ENCODE measurements at places on chromosomes 7 and 10.
A peak's percentile ranks its signal among the peaks of the same experiment; 100 is the strongest.

DNA sequence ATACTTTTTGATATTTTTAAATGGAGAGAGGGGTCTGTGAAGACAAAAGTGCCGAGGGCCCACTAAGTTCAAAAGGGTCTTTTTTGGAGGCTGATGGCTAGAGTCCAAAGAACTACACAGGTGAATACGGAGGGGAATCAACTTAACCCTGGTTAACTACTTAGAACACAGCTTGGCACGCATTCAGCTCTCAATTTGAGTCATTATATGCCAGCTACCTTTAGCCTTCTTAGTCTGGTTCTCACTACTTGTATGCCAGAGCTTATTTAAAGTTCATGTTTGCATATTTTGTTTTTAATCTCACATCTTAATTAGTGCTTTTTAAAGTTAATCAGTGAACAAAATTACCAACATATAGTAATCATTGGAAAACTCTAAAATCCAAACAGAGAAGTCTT lies 80.8 kb downstream of the VWDE start:
- DNase-seq: no peak

DNA sequence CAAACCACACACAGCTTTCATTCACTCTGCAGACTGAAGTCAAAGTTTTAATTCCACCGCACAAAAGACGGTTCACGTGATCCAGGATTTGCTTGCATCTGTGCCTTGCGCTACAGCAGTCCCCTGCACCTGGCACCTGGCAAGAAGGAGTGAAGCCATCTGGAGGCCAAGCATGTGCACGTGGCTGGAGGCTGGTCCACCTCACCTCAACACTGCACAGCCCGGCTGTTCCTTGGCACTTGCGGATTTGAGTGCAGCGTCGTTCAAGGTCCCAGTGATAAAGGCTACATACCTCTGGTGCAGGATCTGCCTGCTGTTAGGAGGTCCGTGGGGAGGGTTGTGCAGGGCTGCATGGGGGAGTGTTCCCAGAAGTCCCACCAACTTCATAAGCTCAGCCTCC lies 248.5 kb upstream of the GRB10 start:
- no peak for DNase-seq

DNA sequence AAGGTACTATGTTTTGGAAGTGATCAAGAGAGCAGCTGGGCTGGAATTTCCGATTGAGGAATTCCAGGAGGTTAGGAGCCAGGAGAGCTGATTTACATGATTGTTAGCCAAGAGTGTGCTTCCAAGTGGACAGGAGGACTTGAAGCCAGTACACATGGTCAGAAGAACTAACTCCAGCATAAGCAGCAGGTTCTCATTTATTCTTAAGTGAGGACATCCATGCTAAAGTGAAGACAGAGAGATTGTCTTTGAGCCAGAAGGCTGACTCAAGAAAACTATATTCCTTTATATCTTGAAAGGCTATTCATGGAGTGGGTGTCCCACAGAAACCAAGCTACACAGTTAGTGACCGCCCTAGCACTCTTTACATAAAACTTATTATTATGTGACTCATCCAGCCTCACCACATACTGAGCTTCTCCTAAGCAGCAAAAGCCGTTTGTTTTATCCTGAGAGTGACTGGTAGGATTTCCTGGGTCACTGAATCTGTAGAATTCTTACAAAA lies 56.7 kb upstream of the SEMA3A start:
- DNase-seq: peak; percentile 18

- no peak for DNase-seq
These were observed 15.2 kb upstream of the DNAAF5 start for GRCh38 chr7:711093-711921.

GRCh38 chr10:69438536-69439349 lies 12.5 kb upstream of the TSPAN15 start:
- DNase-seq: no peak

- DNase-seq: no peak
These were observed 342.1 kb downstream of the BMPER start for GRCh38 chr7:34247468-34247867.

DNA sequence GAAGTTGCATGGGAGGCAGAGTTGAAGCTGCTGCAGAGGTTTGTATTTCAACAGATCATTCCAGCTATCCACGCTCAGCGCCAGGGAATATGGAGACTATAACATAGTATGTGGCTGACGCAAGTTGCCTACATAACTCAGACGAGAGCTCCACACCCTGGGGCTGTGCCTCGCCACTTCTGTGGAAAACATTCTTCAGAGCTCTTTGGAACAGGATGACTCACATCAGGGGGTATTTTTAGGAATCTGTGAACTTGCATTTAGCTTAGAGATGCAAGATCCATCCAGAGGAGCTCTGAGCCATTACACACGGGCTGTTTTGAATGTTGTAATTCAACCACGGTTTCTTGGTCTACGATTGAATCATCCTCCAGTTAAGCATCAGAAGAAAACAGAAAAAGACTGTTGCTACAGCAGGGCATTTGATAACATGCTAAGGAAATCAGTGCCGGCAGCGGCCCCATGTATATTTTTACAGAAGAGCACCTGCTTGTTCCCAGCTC lies 481.5 kb upstream of the AKR1E2 start:
- DNase-seq: peak; percentile 100

- DNase-seq: no peak
These were observed 12.4 kb downstream of the ECHDC3 start for GRCh38 chr10:11754620-11755019.

Data from fibroblast of the conjunctiva (primary cell).